ENCODE measurements at places on chromosomes 4 and X.

- DNase-seq = no peak
Measured at GRCh38 chr4:183861426-183861825, 43.7 kb upstream of the STOX2 start.

DNA sequence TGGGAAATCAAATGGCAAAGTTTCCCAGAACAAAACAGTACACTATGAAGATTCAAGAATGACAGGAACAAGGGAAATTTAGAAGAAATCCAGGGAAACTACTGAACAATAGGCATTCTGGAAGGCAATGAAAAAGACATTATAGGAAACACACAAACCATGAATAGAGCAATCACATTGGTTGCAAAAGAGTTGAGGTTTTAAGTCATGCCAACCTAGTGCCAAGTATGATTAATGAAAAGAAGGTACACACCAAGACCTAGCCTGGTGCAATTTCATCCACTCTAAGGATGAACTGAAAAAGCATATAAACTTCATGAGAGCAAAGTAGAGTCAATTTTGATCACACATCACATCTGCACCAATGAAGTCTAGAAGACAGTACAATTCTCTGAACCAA is 326.9 kb downstream of the PDHA2 start:
- no peak for DNase-seq

- no peak for DNase-seq
Measured at GRCh38 chrX:38181357-38181756, 39.3 kb downstream of the SRPX start.

DNA sequence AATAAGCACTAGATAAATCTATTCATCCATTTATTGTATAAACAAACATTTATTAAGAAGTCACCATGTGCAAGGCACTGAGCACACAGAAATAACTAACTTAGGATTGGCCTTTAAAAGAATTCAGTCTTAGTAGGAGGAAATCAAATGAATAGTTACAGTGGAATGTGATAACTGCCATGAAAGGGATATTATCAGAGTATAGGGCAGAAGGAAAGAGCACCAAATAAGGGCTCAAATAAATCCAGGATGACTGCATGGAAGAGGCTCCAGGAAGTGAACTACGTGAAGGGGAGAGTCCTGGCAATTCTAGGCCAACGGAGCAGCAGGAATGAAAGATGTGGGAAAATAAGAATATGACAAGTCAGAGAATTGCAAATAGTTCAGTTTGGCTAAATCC is 406.0 kb downstream of the INPP4B start:
- no peak for DNase-seq

- DNase-seq = peak; percentile 65
Measured at GRCh38 chrX:155048977-155049619, 21.8 kb downstream of the CMC4 start.

- DNase-seq = no peak
Measured at GRCh38 chrX:131671735-131672134, 127.9 kb downstream of the OR13H1 start.

GRCh38 chr4:6781113-6781512 is 1.4 kb upstream of the KIAA0232 start:
- no peak for DNase-seq

DNA sequence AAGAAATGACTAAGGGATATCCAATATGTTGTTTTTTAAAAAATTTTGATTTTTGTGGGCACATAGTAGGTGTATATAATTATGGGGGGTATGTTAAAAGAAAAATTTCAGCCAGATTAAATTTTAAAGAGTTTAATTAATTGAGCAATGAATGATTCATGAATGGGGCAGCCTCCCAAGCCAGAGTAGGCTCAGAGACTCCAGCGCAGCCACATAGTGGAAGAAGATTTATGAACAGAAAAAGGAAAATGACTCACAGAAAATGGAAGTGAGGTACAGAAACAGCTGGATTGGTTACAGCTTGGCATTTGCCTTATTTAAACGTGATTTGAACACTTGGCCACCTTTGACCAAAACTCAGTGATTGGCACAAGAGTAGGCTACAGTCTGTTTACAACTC is 91.7 kb downstream of the SPATA18 start:
- no peak for DNase-seq

DNA sequence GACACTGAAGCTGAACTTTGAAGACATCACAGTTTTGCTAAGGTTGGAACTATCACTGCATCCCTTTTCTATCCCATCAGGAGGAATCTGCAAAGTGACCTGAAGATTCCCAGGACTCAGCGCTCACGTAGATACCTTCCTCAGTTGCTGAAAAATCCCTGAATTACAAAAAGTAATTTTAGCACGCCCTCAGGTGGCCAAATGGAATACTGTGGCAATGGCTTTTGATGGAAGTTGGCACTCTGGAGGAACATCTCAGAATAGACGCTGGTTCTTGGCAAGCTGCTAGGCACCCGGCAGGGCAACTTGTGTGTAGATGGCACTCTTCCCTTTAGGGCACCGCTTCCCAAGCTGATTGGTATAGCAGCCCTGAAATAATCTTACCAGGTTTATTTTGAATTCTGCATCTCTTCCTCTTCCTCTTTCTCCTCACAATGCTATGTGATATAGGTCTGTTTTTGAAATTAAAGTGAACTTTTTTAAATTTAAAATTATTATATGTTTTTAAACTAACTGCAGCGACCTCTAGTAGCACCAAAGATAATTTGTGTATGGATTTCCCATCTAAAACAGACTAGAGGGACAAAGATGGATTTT is 16.3 kb upstream of the ESX1 start:
- no peak for DNase-seq

GRCh38 chr4:121143131-121143530 is 21.0 kb downstream of the TNIP3 start:
- no peak for DNase-seq

GRCh38 chr4:105257817-105258495 is 111.3 kb downstream of the TET2 start:
- no peak for DNase-seq

GRCh38 chrX:146602246-146602645 is 207.3 kb upstream of the CXorf51B start:
- no peak for DNase-seq

DNA sequence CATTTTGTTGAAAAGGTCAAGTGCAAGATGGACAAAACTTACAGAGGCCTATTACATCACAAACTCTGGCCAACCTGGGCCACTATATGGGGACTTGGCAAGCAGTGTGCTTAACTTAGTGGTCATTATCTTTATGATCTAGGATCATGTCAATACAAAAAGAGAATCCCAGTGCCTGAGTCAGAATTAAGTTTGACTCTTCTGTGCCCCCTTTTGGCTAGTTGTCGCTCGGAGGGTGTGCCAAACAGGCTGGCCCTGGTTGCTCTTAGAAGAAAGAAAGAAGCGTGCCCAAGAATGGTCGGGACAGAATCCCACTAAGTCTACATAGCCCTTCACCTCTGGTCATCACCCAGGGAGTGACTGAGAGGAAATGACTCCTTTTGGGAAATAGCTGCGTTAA is 100.1 kb downstream of the EIF4E start:
- DNase-seq = no peak

DNA sequence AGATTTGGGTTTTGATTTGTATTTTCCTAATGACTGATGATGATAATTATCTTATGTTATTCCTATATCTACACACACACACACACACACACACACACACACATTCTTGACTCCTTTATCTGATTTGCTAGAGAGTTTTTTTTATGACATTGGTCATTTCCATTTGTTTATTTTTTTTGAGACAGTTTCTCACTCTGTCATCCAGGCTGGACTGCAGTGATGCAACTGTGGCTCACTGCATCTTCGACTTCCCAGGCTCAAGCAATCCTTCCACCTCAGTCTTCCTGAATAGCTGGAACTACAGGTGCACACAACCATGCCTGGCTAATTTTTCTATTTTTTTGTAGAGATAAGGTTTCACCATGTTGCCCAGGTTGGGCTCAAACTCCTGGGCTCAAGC is 6.7 kb downstream of the ZNF81 start:
- no peak for DNase-seq

DNA sequence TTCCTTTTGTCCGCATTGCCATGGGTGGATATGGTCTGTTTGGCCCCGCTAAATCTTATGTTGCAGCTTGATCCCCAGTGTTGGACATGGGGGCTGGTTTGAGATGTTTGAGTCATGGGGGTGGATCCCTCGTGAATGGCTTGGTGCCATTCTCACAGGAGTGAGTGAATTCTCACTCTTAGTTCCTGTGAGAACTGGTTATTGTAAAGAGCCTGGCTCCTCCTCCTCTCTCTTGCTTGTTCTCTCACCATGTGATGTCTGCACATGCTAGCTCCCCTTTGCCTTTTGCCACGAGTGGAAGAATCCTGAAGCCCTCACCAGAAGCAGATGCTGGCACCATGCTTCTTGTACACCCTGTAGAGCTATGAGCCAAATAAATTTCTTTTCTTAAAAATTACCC is 22.6 kb upstream of the STBD1 start:
- DNase-seq = no peak

- DNase-seq = no peak
Measured at GRCh38 chr4:185682236-185682635, 129.8 kb downstream of the SORBS2 start.

GRCh38 chrX:33252306-33252825 is 41.0 kb upstream of the DMD start:
- DNase-seq = no peak

DNA sequence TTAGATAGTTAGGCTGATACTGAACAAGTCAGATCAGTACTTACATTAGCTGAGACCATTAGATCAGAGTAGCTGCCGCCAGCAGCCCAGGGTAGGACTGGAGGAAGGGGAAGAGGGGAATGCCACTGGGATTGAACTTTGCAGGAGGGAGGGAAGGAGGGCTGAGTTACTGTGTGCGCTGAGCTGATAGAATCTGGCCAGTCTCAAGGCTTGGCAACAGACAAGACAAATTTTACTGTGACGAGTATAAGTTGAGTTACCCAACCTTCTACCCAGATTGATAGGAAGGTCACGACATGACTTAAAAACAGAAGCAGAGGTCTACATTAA is 372.1 kb downstream of the OPHN1 start:
- no peak for DNase-seq

DNA sequence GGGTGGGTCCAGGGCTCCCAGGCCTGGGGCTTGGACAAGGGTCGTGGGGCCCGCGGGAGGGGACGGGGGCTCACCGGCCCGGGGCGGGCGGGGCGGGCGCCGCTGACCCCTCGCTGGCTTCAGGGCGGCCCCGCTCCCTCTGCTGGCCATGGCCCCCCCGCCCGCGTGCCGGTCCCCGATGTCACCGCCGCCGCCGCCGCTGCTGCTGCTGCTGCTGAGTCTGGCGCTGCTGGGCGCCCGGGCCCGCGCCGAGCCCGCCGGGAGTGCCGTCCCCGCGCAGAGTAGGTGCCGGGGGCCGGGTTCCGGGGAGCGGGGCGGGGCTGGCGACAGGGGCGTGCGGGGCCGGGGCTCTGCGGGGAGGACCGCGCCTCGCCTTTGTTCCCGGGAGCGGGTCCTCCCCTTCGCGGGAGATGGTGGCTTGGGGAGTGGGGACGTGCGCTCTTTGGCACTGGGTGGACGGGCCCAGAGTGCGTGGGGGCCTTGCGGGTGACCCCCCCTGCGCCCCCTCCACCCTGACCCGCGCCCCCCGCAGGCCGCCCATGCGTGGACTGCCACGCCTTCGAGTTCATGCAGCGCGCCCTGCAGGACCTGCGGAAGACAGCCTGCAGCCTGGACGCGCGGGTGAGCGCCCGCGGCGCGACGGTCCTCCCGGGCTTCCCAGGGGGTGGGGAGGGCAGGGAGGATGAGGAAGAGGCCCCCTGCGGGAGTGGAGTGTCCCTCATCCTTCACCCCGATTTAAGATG is 16.8 kb upstream of the NAT8L start:
- peak; percentile 19 for DNase-seq

DNA sequence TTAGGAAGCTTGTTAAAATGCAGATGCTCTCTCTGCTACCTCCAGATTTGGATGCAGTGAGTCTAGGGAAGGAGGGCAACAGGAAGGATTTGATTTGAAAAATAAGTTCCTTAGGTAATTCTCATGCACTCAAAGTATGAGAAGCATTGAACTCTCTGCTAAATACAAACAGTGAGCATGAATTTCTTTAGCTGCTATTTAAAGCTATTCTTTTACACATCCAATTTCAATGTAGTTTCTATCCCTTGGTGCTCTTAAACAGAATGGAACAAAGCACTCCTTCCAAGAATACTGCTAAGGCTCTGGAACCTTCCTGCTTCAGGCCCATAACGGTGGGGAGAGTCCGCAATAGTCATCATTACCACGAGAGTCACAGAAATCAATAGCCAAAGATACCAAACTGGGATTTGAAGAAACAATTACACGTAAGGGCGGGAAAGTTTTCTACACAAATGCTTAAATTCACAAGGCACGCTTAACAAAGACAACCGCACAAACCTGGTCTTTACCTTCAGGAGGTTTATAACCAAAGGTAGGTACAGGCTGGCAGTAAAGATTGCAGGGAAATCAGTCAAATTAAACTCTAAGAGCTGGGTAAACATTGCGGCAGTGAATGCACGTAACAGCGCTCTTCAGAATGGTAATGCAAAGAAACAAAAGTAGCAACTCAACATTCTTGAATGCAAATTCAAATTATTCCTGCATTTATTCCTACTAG is 123.2 kb upstream of the NAP1L5 start:
- no peak for DNase-seq

DNA sequence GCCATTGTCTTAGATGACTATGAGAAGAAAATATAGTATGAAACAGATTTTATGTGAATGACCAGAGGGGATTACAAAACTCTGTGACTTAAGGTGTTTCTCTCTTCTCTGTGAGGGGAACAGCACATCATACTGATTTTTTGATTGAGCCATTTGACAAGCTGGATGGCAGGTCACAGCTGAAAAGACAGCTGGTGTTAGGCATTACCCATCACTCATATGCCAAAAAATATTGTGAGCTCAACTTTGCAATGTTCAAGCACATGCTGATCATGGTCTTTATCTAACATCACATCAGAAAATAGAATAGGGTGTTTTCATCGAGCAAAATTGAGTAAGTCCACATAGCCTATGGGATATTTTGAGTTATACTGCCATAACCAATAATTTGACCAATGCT is 86.7 kb upstream of the TECRL start:
- DNase-seq = no peak

GRCh38 chr4:138833974-138834373 is 181.6 kb upstream of the NOCT start:
- no peak for DNase-seq

DNA sequence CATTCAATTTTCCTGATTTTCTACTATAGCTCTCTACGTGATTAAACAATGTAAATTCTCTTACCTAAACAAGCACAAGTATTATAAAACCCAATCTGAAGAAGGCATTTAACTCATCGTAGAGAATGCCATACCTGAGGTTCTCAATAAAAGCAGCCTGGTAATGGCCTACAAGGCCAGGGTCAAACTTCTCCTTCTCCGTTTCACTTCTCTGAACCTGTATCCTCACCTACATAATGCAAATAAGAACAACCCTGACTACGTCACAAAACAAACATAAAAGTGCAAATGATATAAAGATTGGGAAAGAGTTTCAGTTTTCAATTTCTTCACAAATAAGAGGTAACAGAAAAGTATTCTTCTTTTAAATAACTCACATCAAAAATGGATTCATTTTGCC is 55.6 kb upstream of the STS start:
- DNase-seq = no peak
